GM18507 (cell line): ENCODE measurements at places on chromosomes 1 and 21.

DNA sequence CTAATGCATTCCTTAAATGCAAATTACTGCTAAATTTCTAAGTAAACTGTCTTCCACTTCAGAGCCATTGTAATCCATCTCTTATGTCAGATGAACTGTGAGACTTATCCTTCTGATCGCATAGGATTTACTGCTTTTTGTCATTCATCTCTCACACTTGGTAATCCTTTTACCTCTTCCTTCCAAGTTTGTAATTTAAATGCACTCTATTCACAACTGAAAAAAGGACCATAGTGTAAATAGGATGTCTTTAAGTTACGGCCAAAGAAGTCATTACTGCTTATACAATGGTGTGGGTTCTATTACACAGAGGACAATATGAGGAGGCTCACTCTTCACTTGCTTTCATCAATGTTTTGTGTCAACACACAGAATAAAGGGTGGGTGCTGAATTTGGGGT lies 393.3 kb downstream of the PTBP2 start:
- no peak for DNase-seq

DNA sequence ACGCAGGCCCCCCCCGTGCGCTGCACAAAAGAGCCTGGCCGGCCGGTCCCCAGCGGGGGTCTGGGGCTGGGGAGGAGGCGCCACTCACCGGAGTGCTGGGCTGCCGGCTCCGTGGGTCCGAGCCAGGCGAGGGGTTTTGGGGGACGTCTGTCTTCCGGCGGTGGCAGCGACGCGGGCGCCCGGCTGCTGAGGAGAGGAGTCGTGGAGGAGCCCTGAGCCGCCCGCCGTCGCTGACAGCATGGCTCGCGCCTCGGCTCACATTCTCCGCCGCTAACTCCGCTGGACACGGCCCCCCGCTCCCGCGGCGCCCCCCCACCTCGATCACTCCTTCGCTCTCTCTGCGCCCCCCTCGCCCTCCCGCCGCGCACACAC lies 649 bp downstream of the AHDC1 start:
- no peak for DNase-seq

DNA sequence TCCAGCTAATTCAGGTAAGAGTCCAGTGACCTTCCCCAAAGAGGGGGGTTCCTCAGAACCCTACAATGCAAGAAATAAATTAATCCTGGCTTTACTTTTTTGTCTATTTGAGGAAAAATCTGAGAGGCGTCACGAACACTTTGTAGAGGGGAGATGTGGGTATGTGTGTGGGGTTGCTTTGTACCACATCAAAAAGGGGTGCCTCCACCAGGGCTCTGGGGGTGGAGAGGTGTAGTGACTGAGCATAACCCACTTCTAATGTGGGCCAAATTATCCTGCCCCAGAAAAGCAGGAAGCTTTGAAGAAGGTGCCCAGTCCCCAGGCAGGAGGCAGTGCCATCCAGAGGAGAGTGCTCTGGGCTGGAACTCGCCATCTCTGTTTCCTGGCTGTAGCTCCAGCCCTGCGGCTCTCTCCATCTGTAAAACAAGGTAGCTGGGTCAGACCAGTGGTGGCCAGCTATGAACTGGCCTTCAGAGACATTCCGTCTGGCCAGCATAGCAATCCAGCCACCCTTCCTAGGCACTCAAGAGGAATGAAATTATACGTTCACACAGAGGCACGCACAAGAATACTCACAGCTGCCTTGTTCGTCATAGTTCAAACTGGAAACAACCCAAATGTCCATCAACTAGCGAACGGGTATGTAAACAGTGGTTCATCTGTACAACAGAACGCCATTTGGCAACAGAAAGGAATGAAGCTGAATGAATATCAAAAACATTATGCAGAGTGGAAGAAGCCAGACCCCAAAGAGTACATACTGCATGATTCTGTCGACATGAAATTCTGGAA lies 45.4 kb upstream of the TNFRSF1B start:
- DNase-seq, result no peak

DNA sequence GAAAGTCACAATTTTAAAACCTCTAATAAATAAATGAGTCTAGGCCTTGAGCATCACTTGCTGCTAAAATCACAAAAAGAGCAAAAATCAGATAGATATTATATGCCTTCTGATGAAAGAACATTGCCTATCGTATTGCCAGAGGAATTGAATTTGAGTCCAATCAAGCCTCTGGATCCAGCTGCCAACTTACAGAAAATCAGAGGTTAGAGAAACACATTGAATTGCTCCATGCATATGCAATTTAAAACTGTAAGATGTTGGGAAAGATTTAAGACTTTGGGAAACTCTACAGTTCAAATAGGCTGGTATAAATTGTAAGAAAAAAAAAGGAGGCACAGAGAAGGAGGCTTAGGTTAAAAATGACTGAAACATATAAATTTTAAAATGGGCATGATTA lies 93.5 kb downstream of the TM2D1 start:
- no peak for DNase-seq

GRCh38 chr1:198669023-198669698 lies 30.3 kb downstream of the PTPRC start:
- DNase-seq, result no peak

DNA sequence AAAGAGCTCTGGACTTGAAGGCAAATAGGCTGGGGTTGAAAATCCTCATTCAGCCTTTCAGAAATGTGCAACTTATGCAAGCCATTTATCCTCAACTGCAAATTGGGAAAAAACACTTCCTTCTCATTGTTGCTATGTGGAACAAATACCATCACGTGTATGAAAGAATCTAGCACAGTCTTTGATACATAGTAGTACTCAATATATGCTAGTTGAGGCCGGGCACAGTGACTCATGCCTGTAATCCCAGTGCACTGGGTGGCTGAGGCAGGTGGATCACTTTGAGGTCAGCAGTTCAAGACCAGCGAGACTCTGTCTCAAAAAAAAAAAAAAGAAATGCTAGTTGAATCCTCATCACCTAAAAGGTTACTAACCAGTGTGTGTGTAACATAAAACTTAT lies 8.2 kb downstream of the PI4KB start:
- DNase-seq, result no peak

GRCh38 chr21:17454315-17455027 lies 58.4 kb upstream of the CXADR start:
- DNase-seq, result no peak

- no peak for DNase-seq
These were observed 16.9 kb downstream of the SELL start for GRCh38 chr1:169694304-169695075.

DNA sequence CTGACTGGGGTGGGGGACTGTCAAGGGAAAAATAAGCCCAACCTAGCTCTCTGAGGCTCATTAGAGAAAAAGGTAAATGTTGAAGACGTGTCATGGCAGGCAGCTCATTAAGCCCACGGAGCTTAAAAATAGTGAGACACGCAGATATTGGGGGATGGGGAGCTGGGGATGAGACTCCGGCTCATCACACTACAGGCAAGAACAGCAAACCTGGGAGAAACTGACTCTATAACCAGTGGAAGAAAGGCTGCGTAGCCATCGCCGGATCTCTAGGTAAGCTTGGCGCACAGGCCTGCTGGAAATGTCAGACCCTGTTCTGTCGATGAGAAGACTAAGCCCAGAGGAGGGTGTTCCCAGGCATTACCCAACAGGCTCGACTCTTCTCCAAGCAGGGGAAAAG lies 78.0 kb downstream of the SYT2 start:
- no peak for DNase-seq

- DNase-seq, result peak; percentile 48
These were observed 38.8 kb downstream of the HLCS start for GRCh38 chr21:36927719-36928117.

GRCh38 chr1:27100335-27101053 lies 54.4 kb downstream of the SLC9A1 start:
- no peak for DNase-seq

DNA sequence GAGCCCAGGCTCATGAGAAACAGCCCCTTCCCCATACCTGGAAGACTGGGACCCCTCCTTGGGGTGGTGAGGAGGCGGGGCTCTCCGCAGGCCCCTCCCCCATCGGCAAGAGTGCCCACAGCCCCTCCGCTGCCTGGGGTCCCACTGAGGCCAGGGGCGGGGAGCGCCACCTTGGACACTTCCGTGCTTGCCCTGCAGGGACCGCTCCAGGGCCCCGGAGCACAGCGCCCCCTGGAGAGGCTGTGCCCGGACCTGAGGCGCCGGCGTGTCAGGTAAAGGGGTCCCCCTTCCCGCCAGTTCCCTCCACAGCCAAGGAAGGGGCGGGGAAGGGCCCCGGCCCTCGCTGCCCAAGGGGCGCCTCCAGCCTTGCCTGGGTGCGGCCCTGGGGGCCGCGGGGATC lies 21.5 kb downstream of the INAVA start:
- no peak for DNase-seq

DNA sequence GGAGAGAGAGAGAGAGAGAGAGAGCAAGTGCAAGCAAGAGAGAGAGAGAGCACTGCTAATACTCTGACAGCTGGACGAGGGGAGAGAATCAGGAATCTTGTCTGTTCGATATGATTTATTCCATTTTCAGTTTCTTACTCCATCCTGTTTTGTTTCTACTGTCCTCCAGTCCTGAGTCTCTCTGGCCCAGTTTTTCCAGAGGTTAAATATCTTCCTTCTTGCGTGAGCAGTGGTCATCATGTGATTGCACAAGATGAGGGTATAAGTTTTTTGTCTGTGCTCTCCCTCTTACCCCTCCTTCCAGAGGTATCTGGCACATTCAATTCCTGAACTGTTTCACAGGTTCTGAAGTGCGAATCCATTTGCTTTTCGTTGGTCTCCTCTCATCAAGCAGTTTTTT lies 16.8 kb downstream of the UBE2U start:
- DNase-seq, result no peak

DNA sequence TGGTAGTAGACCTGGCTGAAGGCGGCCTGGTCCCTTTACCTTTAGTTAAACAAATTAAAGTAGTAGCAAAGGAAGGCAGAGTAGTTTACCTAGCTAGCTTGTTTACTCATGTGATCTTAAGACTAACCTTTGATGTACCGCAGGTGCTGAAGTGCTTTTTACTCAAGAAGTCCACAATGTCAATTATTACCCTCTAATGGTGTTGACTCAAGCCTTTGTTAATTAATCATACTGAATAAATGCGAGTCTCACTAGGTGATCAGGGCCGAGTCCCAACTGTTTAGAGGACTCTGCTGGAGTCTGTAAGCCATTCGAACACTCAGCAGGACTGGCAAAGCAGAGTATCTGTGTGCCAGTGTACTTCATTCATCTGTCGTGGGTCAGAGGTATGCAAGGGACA lies 381.1 kb upstream of the NCAM2 start:
- DNase-seq, result no peak

DNA sequence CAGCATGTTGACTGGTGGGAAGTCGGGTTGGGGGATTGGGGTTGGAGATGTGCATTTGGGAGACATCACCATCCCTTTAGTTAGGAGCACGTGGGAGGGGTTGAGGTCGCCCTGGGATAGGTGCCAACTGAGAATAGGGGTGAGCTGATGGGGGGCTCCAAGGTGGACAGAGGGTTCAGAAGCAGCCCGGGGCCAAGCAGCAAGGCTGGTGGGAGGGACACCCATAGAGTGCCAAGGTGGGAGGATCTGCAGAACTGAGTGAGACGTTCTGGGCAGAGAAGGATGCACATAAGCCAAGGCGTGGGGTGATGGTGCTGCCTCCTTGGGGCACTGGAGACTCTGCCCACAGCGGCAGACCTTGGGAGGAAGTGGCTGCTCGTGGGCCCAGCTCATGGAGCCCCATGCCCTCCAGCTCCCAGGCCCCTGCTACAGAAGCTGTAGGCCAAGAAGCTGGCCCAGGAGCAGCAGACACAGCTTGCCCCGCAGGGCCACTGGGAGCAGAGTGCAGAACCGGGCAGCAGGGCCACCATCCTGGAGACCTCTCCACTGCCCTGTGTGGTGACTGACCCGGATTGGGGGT lies 31.4 kb upstream of the PKP1 start:
- DNase-seq, result no peak

GRCh38 chr1:219126377-219126776 lies 47.3 kb upstream of the LYPLAL1 start:
- no peak for DNase-seq

GRCh38 chr1:15974855-15975254 lies 1.0 kb downstream of the ZBTB17 start:
- DNase-seq, result no peak

GRCh38 chr1:232036181-232036933 lies 409.8 kb downstream of the DISC1 start:
- DNase-seq, result no peak

- no peak for DNase-seq
These were observed 49.4 kb upstream of the A3GALT2 start for GRCh38 chr1:33370301-33370700.

GRCh38 chr1:7253988-7254587 lies 468.8 kb downstream of the CAMTA1 start:
- no peak for DNase-seq

- DNase-seq, result no peak
These were observed 297.0 kb downstream of the GPATCH2 start for GRCh38 chr1:217333939-217334338.

- no peak for DNase-seq
These were observed 79.1 kb downstream of the GABPA start for GRCh38 chr21:25813917-25814316.

DNA sequence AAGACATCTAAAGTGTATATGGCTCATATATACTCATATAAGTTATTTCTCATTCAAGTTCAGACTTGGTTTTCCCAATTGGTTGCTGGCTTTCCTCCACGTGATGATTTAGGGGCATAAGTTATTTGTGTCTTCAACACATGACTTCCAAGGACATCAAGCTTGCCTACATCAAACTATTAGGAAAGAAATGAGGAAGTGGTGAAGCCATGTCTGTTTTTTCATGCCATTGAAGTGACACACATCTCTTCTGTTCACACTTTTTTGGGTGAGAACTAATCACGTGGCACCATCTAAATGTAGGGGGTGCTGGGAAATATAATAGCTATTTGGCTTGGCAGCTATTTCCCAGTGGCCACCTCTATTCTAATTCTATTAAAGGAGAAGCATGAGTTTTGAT lies 282.1 kb downstream of the OMA1 start:
- no peak for DNase-seq

GRCh38 chr1:9297831-9298230 lies 5.1 kb downstream of the SPSB1 start:
- no peak for DNase-seq

DNA sequence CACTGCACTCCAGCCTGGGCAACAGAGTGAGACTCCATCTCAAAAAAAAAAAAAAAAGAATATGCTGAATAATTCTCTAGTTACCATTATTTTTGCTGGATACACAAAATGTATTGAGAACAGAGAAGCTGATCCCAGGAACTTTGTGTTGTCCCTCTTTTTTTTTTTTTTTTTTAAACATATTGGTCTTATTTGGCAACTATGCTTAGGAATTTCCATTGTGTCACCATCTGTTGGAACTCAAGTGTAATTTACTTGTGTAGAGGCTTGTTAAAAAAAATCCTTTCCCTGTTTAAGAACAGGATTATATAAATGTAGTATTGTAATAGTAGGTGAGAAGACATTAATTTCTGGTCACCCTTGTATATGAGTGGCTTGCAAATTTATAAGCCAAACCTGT lies 28.6 kb downstream of the CAMSAP2 start:
- no peak for DNase-seq

- DNase-seq, result no peak
These were observed 38.8 kb downstream of the DIPK1A start for GRCh38 chr1:92922356-92923035.

DNA sequence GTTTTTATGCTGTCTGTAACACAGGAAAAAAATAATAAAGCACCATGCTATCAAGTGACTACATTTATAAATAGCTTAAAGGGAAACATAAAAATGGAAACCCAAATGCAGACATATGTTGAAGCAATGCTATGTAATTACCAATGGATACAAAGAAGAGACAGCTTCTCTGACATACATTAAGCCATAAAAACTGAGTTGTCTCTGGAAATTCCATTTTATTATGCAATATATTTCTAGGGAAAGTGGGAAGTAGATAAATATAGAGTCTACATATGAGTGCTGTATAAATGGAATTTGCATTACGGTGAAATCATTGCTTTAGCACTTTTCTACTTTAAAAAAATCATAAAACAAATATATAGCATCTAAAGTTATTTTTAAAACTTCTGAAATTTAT lies 135.2 kb upstream of the COL11A1 start:
- DNase-seq, result no peak
